ENCODE measurements at places on chromosomes 1 and 21. TPM values are rescaled to one million over a fixed set of nuclear protein-coding genes. Genes with fewer than 3 reads are reported as not detected.

CD101 gene
- total RNA-seq = 0.53 TPM

PRR9 gene
- not detected for total RNA-seq

CD1B gene
- total RNA-seq = not detected

VHLL gene
- total RNA-seq = 0.77 TPM

S100A7A gene
- not detected for total RNA-seq

S100A5 gene
- not detected for total RNA-seq

ANXA9 gene
- 0.90 TPM for total RNA-seq

TMEM125 gene
- 9.5 TPM for total RNA-seq

TRABD2B gene
- total RNA-seq = under 0.01 TPM

OR14K1 gene
- total RNA-seq = not detected

DNA sequence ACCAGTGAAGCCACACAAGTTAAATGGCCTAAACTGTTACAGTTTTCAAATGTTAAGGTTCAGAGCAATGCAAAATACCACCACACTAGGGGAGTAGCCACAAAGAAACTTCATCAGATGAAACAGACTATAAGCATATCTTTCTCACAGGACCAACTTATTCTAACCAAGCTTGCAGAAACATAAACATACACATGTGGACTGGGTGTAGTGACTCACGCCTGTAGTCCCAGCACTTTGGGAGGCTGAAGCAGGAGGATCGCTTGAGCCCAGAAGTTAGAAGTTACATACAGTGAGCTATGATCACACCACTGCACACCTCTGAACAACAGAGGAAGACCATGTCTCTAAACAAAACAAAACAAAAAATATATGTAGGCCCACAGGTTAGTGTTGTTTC, 17.3 kb downstream of the WDR47 start:
- no peak for DNase-seq

DNA sequence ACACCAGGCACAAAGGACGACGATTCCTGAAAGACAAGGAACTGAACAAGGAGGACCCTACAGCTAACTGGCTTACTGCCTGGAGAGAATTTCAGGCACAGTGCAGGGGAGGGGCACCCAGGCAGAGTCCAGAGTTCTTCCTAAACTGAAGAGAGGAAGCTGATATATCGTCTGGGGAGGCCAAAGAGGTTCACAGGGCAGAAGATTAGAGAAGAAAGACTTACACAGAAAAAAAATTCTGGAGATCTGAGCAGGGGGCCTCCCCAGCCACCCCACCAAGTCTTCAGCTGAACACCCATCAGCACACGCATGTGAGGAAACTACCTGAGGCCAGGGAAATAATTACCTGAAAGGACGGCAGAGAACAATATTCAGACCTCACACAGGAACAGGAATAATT, 24.6 kb downstream of the SORT1 start:
- DNase-seq = no peak

DNA sequence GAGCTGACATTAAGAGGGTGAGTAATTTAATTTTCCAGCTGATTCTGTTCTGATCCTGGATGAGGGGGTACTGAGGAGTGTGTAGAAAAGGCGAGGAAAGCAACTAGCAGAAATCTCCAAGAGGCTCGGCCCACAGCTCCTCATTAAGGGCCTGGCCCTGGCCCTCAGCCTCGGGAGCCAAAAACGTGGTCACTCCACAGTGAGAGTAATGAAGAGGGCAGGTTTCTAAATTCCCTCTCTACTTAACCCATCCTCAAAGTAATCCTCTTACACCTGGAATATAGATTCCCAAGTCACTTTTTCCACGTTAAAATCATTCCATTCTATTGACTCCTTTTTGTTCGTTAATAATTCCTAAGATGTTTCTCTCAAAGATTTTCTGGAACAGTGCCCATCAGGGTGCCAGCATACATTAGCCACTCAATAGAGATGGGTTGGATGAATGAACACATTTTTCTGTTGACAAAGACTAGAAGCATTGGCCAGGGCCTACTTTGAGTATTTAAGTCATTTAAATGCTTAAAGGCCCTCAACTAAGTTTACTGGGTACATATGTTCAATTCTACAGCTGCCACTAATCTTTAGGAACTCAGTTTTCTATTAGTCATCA, 1.1 kb upstream of the COL11A1 start:
- no peak for DNase-seq

GRCh38 chr1:43451157-43451591, 2.6 kb downstream of the HYI start:
- DNase-seq = no peak

- DNase-seq = peak; percentile 11
Observed at GRCh38 chr1:65255035-65255655, 54.2 kb upstream of the DNAJC6 start.

DNA sequence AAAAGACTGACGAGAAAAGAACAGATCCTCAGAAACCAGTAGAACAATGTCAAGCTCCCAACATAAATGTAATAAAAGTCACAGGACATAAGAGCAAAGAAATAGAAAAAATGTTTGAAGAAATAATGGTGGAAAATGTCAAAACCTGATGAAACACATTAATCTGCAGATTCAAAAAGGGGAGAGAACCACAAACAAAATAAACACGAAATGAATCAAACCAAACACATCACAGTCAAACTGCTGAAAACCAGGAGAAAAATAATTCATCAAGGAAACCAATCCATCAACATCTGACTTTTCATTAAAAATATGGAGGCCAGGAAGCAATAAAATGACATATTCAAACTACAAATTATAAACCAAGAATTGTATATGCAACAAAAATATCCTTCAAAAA, 31.9 kb downstream of the TRIM33 start:
- no peak for DNase-seq

- no peak for DNase-seq
Observed at GRCh38 chr21:31446226-31446855, 102.3 kb upstream of the TIAM1 start.

DNA sequence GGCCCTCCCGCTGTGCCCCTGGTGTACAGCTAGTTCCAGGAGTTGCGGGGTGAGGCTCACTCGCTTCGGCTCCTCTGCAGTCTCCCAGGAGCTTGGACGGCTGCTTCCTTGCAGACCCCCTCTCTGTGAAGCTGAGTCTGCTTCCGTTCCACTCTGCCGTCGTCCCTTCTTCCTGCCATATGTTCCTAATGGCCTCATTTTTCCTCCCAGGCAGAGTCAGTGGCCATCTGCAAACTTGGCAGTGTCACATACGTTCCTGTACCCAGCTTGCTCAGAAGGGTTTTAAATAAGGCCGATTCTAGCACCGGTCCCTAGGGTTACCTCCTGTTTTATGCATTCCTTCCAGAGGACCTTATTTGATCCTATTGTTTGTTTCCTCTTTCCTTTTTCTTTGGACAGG, 21.3 kb downstream of the ACTL8 start:
- no peak for DNase-seq

DNA sequence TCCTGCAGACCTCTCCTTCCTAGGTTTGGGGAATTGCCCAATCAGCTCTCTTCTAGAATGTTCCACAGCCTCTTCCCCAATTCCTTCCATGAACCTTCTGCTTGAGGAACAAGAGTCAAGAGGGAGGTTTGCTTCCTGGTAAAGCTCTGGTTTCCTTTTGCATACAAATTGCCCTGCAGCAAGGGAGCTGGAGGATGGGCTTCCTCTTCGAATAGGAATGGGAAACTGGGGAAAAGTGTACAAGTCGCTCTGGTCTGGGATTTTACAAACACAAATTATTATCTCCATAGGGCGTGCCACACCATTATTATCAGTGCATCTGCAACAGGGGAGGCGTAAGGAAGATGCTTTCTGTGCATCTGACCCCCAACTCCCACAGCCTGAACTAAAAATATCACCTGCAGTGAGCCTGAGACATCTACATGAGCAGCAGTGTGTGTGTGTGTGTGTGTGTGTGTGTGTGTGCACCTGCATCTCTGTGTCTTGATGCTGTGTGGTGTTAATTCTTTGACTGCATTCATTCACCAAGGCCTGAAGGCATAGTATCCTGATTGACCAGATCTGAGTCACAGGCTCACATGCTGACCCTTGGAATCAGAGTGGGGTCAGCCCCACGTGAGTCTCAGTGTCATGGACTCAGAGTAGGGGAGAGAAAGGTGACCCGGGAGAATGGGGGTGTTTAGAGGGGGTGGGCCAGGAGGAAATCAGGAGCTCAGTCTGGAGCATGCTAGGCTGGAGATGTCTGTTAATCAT, 272.9 kb downstream of the KAZN start:
- DNase-seq = no peak

- no peak for DNase-seq
Observed at GRCh38 chr1:116825720-116826438, 71.6 kb downstream of the CD2 start.

- no peak for DNase-seq
Observed at GRCh38 chr1:119634016-119634415, 14.1 kb downstream of the ZNF697 start.

DNA sequence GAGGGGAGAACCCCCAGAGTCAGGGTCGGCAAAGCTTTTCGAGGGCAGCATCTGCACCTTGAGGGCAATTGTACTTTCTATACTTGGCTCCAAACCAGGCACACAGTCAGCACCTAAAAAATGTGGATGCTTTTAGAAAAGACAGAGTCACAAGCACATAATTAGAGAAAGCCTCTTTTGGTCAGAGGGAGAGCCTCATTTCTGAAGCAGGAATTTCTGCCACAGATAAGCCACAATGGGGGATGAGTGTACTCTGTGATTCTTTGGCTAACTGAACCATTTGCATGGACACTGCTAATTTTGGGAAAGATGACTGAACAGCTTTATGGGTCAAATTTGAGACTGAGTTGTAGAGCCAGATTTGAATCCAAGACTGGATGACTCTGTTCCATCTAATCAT, 635.7 kb downstream of the KIF26B start:
- DNase-seq = no peak

GRCh38 chr1:69497441-69498221, 70.1 kb upstream of the LRRC7 start:
- no peak for DNase-seq

DNA sequence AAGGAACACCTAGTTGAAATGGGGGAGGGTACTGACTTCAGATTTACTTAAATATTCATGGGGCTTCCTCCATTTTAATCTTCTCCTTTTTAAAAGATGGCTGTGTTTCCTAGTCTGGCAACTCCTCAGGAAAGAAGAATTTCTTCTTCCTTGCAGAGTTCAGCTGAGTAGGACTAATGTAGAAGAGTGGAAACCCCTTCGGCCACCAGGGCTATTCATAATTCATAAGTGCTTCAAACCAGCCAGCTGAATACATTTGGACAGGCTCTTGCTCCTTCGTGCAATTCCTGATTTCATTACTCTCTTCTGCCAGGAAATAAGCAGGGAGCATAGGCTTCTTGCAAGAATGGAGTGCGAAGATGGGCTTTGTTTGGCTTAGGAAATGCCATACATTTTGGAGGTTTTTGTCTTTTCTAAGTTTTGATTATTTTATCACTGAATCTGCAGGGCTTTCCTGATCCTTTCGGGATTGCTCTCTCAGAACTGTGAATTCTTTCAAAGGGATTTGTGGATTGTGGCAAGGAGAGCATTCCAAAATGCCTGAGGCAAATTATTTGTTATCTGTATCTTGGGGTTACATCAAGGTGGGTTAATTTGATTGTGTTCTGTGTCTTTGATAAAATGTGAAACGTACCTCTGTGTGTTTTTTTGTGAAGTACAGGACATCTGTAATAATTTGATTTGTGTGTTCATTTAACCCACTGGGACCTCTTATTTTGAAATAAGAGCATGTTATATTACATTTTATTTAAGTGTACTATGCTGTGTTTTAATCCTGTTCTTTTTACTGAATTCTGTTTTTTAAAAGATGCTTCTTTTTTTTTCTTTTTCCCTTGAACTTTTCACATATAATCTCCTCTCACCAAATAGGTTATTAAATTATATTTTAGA, 179.4 kb upstream of the SGIP1 start:
- no peak for DNase-seq

- DNase-seq = no peak
Observed at GRCh38 chr1:31498376-31499040, 77.8 kb upstream of the TINAGL1 start.

- DNase-seq = no peak
Observed at GRCh38 chr1:119338004-119338403, 30.6 kb upstream of the HAO2 start.

DNA sequence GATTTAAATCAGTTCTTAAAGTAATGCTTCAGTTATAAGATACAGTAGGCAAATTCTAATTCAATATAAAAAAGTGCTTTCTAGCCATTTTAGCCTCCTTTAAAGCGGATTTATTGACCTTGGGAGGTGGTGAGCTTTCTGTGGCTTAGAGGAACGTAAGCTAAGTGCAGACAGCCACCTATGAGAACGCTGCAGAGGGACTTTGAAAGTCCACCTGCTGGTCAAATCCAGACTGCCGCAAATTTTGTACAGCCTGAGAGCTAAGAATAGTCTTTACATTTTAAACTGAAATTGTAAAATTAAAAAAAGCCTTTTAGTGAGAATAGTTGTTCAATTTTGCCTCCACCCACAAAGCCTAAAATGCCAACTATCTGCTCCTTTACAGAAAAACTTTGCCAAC, 67.0 kb upstream of the SSX2IP start:
- DNase-seq = no peak

- DNase-seq = no peak
Observed at GRCh38 chr1:152089014-152089674, at the start of gene TCHHL1. TSS of gene TCHHL1 (minus strand) at chr1:152089064. CDS start at chr1:152088143, 921 bp downstream.

- DNase-seq = no peak
Observed at GRCh38 chr1:1013922-1014648, 788 bp downstream of the ISG15 start.

GRCh38 chr1:238199325-238199724, 308.6 kb upstream of the ZP4 start:
- no peak for DNase-seq

DNA sequence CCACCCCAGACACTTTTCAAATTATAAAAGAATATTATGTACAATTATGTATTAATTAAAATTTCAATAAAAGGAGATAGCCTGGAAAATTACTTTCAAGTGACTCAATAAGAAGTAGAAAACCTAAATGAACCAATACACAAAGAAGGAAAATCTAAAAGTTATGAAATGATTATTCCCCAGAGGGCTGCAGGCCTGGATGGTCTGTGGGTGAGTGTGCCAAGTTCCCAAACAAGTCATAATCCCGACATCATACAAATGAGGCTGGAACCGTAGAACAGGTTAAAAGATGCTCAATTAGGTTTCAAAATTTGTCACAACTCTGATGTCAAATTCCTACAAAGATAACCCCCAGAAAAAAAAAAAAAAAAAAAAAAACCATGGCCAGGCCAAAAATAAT, 12.7 kb downstream of the SPATC1L start:
- no peak for DNase-seq

DNA sequence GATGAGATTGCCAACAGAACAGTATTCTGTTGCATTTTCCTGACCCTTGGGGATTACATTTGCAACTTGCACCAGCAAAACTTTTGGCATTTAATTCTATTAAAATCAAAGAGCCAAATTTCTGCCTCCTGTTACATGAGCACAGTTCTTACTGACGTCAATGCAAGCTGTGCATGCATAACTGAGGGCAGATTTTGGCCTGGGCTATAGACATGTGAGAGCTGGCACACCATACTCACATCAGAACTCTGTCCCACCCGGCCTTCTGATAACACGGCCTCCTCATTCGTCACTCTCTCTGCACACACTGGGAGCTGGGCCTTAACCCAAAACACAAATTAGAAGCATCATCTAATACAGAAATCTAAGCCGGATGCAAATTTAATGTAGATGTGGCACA, 31.5 kb downstream of the PAPPA2 start:
- no peak for DNase-seq

- no peak for DNase-seq
Observed at GRCh38 chr1:68140536-68140935, 90.1 kb upstream of the DIRAS3 start.

- no peak for DNase-seq
Observed at GRCh38 chr1:233599542-233600073, 14.3 kb upstream of the KCNK1 start.
